ENCODE measurements at places on chromosomes 12 and 14.

DNA sequence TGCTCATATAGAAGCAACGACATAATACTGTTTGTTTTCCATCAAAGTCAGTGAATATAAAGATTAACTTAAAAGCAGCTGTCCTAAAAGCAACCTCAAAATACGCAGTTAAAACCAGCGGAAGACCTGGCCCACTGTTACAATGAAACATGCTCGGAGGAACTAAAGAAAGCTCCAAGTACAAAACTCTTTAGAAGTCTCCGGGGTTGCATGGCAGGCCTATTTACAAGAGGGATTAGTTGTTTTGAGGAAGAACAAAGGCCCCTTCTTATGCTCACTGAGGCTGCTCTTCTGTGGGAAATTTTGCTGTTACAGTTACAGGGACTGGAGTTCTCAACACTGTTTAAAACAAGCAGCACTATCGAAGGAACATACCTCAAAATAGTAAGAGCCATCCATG lies 75.9 kb upstream of the C12orf71 start:
- no peak for DNase-seq

DNA sequence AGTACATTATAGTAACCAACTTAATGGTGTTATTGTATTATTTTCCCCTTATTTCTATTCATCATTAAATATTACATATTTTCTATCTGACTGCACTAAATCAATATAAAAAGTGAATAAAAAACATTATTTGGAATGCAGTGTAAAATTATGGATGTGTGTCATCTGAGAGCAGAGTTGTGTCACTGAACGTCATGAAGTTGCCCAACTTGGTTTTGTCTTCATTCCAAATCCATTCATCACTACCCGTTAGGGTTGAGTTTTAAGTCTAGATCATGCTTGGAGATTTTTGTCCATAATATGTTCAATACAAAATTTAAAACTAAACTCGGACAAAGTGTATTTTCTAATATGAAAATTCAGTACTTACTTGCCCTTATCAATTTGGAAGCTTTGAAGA lies 16.1 kb downstream of the KLRF1 start:
- DNase-seq = no peak

- DNase-seq = no peak
Observed at GRCh38 chr14:95488376-95489213, 27.9 kb downstream of the SYNE3 start.

GRCh38 chr14:23071921-23072539 lies 14.7 kb upstream of the CDH24 start:
- no peak for DNase-seq

DNA sequence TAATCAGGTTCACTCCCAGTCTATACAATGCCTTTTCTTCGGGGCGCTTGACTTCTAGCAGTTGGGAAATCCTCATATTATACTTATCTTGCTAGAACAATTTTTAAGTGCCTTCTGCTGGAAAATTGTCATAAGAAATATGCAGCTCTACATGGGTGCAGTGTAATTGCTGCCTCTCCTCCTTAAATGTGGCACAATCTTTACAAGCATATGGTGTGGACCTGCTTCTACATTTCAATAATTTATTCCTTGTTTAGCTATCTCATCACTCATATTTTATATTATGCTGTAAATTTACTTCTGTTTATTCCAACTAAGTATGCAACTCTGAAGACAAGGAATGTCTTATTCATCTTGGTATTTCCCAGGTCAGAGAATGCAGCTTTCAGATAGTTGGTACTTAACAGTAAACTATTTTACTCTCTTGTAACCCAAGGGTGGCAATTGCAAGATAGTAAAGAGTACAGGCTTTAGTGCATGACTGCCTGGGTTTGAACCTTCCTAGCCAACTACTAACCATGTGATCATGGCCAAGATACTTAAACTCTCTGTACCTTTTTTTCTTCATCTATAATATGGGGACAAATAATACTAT lies 43.6 kb upstream of the GAS2L3 start:
- no peak for DNase-seq

GRCh38 chr12:53235742-53236442 lies 3.9 kb upstream of the RARG start:
- no peak for DNase-seq

- DNase-seq = no peak
Observed at GRCh38 chr12:124432376-124432775, 135.0 kb downstream of the NCOR2 start.

- no peak for DNase-seq
Observed at GRCh38 chr12:19462406-19462805, 23.1 kb downstream of the AEBP2 start.

DNA sequence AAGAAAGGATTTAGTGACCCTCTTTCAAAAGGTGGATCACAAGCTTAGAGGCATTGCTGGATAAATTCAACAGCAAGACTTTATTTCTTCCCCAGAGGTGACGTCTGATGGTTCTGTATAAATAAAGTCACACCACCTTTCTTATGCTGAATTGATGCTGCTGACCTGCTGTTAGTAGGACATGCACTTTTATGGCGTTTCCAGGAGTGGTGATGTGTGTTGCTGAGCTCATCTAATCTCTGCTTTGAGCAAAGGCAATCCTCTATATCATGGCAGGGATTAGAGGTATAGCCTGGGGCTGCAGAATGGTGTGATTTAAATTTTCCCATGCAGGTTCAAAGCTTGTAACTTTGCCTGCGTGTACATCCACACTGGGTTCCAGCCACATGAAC lies 94.9 kb downstream of the ETV6 start:
- no peak for DNase-seq

GRCh38 chr12:42683266-42683665 lies 93.7 kb upstream of the PRICKLE1 start:
- DNase-seq = no peak

DNA sequence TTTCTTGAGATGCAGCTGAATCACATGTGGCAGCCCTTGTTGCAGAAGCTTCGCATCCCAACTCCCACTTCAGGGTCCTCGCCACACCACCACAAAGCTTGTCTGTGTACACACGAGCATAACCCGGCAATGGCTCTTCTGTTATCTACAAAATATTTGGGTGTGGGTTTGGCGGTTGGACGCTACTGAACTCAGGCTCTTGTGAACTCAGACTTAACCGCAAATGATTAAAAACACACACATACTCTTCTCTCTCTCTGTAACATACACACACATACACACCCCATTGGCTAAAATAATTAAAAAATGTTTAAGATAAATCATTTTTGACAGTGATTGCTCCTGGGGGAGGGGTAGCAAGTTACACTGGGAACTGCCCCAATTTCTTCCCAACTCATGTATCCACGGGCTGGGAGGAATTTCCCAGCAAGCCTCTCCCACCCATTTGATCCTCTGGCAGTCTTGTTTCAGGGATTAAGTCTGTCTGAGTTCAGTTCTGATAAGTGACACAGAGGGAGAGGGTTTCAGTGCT lies 63.7 kb upstream of the MANSC4 start:
- DNase-seq = no peak
